ENCODE measurements at places on chromosomes 2 and 18.

DNA sequence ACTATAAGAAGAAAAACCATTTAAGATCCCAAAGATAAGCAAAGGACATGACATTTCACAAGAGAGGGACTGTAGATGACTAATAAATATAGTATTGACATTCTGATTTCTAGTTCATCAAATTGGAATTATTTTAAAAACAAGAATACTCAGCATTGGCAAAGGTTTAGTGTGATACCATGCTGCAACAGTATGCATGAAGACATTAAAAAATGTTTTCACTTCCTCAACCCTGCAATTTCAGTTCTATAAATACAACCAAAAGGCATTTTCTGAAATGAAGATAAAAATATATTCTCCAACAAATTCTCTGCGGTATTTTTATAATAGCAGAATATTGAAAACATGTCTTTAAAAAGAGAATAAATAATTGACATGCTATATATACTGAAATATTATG lies 2.1 kb downstream of the C2orf81 start:
- DNase-seq: no peak

- no peak for DNase-seq
These were observed 119.9 kb downstream of the TFCP2L1 start for GRCh38 chr2:121165038-121165542.

- no peak for DNase-seq
These were observed 55.9 kb downstream of the ALK start for GRCh38 chr2:29865512-29865911.

DNA sequence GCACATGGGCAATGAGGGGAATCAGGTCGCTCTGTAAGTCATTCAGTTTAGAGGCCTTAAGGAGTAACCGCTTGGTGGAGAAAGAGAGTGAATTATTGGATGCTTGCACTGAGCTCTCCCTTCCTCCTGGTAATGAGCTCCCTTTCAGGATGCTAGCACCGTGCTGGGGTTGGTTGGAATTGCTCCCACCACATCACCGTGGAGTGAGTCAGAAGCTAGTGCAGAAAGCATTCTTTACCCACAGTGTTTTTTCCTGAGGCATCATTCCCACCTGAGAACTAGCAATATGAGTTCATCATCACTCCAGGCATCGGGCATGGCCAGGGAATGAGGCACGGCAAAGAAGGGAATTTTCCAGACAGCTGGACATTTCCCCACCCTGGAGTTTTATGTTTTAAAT lies 57.6 kb downstream of the ITGB6 start:
- DNase-seq: no peak

- DNase-seq: no peak
These were observed 26.2 kb downstream of the TMEM87B start for GRCh38 chr2:112081262-112081661.
